Skeletal muscle tissue (tissue), 5 donors: ENCODE measurements at places on chromosomes 5 and 9. TPM values are rescaled to one million over a fixed set of nuclear protein-coding genes. Genes with fewer than 3 reads are reported as not detected.

CCL27 gene
- not detected for total RNA-seq

MCIDAS gene
- not detected for total RNA-seq

ZDHHC11B gene
- total RNA-seq, result 1.0 TPM

IL9 gene
- not detected for total RNA-seq

PTGS1 gene
- 2.6 TPM for total RNA-seq

PAPPA gene
- 0.52 TPM for total RNA-seq

MRRF gene
- total RNA-seq, result 29.2 TPM

PLCXD3 gene
- total RNA-seq, result 0.52 TPM
